GM13977 (cell line): ENCODE measurements at places on chromosomes 6 and 20.
A peak's percentile ranks its signal among the peaks of the same experiment; 100 is the strongest.

DNA sequence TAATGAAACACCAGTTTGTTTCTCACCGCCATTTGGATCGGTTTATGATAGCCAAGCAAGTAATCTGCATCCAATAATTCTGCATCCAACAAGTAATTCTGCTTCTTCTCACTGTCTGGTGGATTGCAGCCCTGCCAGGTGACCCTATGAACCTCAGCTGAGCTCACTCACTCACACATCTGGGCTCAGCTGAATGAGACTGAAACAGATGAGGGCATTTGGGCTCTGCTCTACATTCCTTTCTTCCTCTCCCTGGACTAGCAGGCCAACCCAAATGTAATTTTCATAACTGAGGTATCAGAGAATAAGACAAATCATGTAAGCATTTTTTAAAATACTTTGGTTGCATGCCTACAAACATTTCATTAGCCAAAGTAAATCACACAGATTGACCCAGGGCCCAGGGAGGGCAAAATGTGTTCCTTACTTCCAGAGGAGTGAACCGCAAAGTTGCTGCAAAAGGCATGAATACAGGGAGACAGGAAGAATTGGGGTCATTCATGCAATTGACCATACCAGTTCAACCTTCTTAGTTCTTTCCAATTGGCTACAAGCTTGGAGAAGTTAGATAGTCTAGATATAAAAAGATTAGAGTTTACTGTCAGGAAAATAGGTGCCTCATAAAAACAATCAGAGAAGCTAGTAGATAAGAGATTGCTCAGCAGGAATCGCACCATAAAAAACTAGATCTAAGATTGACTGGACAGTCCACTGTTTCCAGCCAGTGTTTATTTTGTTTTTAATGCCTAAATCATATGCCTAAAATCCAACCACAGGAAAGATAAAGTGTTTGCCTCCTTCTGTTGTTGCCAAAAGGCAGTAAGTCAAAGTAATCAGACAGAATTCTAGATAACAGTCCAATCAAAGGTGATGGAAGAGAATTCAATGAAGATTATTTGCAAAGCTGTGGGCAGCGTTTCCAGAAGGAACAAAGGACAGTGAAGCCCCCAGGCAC, 43.7 kb downstream of the CBLN4 start:
- no peak for DNase-seq

- DNase-seq = no peak
Measured at GRCh38 chr20:47368301-47368700, 11.8 kb upstream of the ZMYND8 start.

DNA sequence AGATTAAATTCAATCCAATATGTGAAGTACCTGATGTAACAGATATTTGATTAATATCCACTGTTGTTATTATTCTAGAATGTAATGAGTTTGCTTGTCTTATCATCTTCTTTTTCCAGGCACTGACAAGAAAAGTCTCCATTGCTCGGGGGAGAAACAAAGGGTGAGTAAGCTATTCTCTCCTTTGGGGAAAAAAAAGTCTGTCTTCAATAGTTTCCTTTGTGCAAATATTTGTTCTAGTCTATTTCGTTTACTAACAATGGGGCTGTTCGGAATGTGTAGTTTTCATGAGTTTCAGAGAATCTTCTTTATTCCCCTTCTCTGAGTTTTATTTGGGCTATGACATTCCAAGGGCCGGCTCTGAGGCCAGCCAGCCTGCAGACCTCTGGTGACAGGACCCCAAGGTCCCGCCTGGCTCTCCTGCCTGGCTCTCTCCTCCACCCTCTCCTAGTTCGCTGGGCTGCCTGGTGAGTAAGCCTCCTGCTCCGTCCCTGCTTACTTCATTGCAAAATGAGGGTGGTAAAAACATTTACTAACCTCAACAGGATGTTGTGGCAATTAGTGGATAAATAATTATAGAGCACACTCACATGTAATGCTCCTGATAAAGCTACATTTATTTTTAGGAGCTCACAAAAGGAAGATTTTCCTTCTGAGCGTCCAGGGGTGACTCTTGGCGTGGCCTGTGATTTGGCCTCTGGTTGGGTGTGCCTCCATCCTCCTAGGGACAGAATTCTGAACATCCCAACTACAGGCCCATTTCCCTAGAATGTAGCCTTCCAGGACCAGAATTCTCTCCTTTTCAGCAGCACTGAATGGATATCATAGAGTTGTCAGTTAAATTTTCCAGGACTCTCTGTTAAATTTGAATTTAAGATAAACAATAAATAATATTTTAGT, 43.1 kb upstream of the SNX9 start:
- DNase-seq = no peak

DNA sequence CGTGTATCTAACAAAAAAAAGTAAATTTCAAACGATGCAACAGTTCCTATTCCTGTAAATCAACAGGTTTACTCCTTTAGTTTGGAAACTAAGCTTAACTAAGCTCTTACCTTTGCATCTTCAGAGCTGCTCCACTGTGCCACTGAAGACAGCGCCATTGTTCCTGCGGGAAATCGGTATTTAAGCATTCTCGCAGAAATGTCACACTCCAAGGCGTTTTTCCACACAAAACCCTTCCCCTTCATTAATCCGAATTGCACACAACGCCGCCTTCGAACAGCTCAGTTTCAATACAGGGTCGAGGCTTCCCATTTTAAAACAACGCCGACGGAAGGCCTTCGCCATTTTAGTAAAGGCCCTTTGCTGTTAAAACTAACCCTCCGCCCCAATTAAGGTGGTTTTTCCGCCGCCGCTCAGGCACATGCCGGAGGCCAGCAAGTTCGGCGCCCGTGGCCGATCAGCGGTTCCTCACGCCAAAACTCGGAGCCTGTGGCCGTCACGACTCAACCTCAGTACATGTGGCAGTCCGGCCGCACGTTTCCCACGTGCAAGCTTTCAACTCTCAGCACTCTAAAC, 35.4 kb upstream of the SYNCRIP start:
- DNase-seq = no peak

DNA sequence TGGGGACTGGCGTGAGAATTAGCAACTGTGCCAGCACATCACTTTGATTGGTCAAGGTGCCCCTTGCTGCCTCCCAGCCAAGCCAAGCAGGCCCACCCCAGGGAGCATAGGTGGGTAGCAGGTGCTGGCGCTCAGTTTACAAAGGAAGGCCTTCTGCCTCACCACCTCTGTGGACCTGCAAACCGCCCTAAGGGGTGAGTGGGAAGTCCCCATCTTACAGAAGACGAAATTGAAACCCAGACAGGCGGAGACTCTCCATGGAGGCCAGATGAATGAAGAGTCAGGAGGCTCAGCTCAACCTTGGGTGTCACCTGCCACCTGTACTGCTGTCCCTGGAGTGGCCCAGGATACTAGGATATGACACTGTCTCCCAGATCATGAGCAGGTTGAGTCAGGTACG, 21.5 kb upstream of the MAS1L start:
- DNase-seq = peak; percentile 53

DNA sequence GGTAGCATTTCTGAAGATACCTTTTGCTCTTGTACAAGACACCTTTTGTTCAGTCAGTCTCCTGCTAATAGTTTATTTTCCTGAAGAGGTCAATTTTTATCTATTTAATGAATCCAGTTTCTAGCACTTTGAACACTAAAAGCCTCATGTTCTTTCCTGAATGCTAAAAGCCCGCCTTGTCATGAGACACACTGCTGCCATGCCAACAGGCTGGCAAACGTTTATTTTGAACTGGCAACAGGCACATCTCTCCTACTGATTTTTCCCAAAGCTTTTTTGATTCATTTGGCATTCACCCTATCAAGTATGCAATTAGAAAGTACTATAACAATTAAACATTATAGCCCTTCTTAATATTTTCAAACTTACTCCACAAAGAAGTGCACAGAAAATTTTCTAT, 421.2 kb upstream of the EYS start:
- no peak for DNase-seq

DNA sequence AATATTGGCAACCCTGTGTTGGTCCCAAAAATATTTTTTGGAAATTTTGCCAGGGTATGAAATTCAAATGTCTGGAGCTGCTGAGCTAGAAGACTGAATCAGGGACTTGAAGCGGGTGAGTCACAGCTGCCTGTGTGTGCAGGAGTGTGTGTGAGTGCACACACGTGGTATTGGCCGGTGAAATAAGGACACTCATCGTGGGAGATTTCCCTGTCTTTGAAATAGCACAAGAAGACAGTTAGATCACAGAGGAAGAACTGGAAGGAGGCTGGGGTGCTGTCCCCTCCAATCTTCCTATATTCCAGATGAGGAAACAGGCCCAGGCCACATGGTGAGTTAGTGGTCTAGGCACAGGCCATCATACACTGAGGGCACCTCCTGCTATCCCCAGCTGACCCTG, 123.8 kb upstream of the MLN start:
- DNase-seq = no peak

DNA sequence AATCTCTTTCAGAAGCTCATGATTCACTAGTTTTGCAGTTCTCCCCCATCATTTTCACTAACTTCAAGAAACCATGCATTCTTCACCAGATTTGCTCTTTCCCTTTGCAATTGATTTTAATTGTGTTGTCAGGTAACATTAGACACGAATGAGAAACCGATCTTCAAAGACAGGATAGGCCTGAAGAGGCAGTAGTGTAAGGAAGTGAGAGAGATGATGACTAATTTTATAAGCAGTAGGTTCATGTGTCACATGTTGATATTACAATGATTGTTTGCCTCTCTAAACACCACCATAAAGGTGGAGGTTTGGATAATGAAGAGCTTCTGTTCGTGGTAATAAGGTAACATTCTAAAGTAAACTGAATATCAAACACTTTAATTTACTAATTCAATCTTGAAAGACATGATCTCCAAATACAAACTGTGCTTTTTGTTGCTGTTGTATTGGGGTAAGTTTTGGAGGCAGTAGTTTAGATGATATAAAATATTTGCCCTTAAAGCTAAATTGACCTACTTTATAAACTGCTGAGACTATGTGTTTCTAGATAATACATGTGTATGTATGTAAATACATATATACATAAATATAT, 207.2 kb downstream of the PHACTR1 start:
- peak; percentile 51 for DNase-seq

DNA sequence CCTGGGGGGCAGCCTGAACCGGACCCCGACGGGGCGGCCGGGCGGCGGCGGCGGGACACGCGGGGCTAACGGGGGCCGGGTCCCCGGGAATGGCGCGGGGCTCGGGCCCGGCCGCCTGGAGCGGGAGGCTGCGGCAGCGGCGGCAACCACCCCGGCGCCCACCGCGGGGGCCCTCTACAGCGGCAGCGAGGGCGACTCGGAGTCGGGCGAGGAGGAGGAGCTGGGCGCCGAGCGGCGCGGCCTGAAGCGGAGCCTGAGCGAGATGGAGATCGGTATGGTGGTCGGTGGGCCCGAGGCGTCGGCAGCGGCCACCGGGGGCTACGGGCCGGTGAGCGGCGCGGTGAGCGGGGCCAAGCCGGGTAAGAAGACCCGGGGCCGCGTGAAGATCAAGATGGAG, 636 bp downstream of the SRF start:
- DNase-seq = no peak

- DNase-seq = no peak
Measured at GRCh38 chr6:116783852-116784251, 18.3 kb upstream of the FAM162B start.

DNA sequence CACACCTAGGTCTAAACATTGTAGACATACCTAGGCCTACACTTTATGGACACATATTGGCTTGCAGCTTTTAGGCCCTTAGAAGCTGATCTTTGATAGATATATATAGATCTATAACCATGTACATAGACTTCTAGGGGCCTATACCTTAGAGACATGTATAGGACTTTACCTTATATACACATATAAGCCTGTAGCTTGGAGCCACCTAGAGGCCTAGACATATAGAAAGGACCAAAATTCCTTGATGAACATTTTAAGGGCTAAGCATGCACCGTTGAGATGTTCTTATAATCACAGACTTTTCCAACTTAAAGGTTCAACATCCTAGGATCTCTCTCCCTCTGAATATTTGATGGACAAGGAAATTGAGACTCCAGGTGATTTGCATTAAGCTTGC, 371.7 kb upstream of the SASH1 start:
- DNase-seq = no peak

GRCh38 chr20:56952258-56953047, 314.0 kb downstream of the BMP7 start:
- DNase-seq = no peak

GRCh38 chr20:61991476-61991875, 74.2 kb downstream of the TAF4 start:
- no peak for DNase-seq

GRCh38 chr6:29425075-29425474, 10.3 kb downstream of the OR12D1 start:
- DNase-seq = no peak

DNA sequence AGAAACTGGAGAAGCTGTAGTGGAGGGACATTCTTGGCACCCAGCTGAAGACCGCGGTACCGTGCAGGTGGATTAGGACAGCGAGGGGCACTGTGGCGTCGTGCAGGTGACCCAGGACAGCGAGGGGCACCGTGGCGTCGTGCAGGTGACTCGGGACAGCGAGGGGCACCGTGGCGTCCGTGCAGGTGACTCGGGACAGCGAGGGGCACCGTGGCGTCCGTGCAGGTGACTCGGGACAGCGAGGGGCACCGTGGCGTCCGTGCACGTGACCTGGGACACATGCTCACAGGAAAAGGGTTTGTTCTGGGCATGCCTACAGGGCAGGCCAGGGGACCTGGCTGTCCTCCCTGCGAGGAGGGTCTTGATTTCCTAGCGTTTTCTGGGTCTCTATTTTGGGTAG, 29.2 kb upstream of the SMOC2 start:
- DNase-seq = no peak

- no peak for DNase-seq
Measured at GRCh38 chr6:123945386-123945785, 141.7 kb downstream of the NKAIN2 start.

GRCh38 chr20:4169360-4170190, 154.2 kb upstream of the RNF24 start:
- no peak for DNase-seq

GRCh38 chr6:70282919-70283461, 19.9 kb downstream of the COL9A1 start:
- no peak for DNase-seq

DNA sequence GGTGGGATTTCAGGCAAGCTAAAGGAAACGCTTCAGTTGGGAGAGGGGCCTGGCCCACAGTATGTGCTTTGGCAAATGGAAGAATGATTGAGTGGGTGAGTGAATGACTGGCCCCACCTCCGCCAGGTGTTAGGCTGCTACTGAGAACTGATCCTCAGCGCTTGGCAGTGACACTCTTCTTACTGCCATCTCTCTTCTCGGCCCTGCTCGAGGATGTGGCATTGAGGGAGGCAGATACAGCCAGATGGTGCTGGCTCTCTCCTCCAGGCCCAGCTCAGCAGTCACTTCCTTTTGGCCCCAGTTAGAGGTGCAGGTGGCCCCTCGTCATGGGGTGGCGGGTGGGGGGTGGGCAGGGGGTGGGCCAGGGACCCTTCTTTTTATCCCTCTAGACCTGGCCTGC, 38.9 kb upstream of the KCNK5 start:
- DNase-seq = no peak

DNA sequence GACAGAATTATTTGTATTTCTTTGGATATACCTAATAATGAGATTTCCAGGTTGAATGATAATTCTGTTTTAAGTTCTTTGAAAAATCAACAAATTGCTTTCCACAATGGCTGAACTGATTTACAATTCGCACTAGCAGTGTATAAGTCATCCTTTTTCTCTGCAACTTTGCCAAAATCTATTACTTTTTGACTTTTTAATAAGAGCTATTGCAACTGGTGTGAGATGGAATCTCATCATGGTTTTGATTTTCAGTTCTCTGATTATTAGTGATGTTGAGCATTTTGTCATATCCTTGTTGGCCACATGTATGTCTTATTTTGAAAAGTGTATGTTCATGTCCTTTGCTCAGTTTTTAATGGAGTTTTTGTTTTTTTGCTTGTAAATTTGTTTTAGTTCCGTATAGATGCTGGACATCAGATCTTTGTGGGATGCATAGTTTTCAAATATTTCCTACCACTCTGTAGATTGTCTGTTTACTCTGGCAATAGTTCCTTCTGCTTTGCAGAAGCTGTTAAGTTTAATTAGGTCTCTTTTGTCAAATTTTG, 409.8 kb upstream of the CITED2 start:
- DNase-seq = no peak
